Mesothelial cell of epicardium (in vitro differentiated cells): ENCODE measurements at places on chromosomes 7 and 10.

GRCh38 chr10:30529373-30529998 is 95.5 kb downstream of the MAP3K8 start:
- no peak for DNase-seq
- H3K36me3 ChIP-seq: no peaks in the 10 kb centered on the region
- H3K4me3 ChIP-seq: no peak overlapping the region
- H3K27me3 ChIP-seq: no peaks in the 10 kb centered on the region
- H3K4me1 ChIP-seq: peaks cover 8% of the 10 kb centered on the region

DNA sequence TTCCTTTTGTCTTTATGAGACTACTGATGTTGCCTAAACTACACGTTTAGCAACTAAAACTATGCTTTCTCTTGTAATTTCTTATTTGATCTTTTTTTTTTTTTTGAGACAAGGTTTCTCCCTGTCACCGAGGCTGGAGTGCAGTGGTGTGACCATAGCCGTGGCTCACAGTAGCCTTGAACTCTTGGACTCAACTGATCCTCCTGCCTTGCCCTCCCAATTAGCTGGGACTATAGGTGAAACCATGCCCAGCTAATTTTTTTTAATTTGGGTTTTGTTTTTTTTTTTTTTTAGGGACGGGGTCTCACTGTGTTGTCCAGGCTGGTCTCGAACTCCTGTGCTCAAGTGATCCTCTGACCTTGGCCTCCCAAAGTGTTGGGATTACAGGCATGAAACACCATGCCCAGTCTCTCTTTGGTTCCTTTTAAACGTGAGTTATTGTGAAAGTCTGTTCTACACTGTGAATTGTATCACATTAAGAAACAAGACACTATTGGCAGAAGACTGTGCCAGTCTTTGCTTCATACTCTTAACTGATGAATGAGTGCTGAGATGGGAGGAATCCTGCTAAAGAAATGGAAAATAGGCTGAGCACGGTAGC is 6.4 kb downstream of the TMEM248 start:
- DNase-seq: no peak
- H3K27ac ChIP-seq: peak overlapping the region; percentile 66
- H3K4me1 ChIP-seq: peaks cover 10% of the 10 kb centered on the region
- H3K4me3 ChIP-seq: no peak overlapping the region

DNA sequence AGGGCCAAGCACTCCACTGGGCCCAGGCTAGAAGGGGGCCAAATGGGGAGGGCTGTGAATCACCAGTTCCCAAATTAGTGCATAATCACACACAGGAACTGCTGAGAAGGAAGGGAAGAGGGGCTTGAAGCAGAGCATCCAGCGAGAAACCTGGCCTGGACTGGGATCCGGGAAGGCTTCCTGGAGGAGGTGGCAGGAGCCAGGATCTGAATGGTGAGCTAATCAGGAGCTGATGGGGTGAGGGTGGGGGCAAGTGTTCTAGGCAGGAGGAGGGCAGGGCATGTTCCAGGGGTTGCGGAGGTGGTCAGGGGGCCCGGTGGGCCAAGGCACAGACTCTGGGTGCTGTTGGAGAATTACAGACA is 12.6 kb downstream of the PWWP2B start:
- H3K36me3 ChIP-seq: peaks cover 6% of the 10 kb centered on the region
- no peak overlapping the region for H3K4me3 ChIP-seq
- no peaks in the 10 kb centered on the region for H3K27me3 ChIP-seq
- H3K4me1 ChIP-seq: peaks cover 76% of the 10 kb centered on the region

GRCh38 chr7:39153113-39153512 is 175.4 kb downstream of the POU6F2 start:
- peaks cover 3% of the 10 kb centered on the region for H3K27me3 ChIP-seq
- no peaks in the 10 kb centered on the region for H3K4me1 ChIP-seq
- H3K4me3 ChIP-seq: no peak overlapping the region
- H3K36me3 ChIP-seq: no peaks in the 10 kb centered on the region

DNA sequence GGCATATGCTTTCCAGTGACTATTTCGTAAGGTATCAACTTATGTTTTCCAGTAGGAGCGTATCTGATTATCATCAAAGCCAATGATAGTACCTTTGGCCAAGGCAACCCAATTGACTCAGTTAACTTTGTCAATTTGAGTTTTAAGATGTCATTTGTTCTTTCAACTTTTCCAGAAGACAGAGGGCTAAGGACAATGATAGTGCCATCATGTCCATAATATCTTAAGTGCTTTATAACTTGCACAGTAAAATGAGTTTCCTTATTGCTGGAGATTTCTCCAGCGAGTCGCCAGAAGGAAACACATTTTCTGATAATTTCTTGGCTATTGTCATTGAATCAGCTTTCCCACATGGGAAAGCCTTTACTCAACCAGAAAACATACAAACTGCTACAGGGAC is 35.0 kb downstream of the ANTXRL start:
- no peaks in the 10 kb centered on the region for H3K36me3 ChIP-seq
- no peak overlapping the region for H3K27ac ChIP-seq
- no peak overlapping the region for H3K4me3 ChIP-seq
- H3K27me3 ChIP-seq: no peaks in the 10 kb centered on the region

- DNase-seq: no peak
- no peak overlapping the region for H3K27ac ChIP-seq
- no peaks in the 10 kb centered on the region for H3K36me3 ChIP-seq
- peaks cover 42% of the 10 kb centered on the region for H3K4me1 ChIP-seq
- no peak overlapping the region for H3K4me3 ChIP-seq
- H3K27me3 ChIP-seq: peaks cover 1% of the 10 kb centered on the region
These were observed 1190.6 kb downstream of the SORCS1 start for GRCh38 chr10:105973902-105974301.

DNA sequence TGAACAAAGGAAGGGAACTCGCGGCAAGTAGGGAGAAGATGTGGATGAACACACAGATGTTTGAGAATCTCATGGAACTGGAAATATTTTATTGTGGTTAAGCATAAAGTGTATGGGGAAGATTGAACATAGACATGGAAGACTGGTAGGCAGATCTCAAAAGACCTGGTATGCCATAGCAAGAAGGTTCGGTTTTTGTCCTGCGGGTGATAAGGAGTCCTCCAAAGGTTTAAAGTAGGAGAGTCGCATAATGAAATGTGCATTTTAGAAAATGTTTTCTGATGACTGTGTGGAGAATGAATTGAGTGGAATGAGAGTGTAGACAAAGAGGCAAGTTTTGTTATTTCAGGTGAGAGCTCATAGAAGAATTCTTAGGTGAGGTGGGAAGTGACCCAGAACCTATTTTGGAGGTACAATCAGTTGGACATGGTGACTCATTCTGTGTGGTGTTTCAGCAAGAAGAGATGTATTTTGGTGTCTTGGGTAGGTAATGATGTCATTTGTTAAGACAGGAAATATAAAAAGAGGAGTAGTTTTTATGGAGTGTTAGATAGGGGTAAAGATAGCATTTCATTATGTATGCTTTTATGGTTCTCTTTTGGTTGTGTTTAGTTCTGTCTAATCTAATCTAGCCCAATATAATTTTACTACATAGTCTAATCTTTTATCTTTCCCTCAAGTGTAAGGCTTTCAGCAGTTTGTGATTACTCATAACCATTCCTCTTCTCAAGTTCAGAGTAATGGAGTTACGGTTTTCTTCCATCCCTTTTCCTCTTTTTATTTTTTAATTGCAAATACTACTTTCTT is 239.2 kb downstream of the EXOC4 start:
- H3K27ac ChIP-seq: no peak overlapping the region
- peaks cover 12% of the 10 kb centered on the region for H3K36me3 ChIP-seq
- no peak for DNase-seq
- no peaks in the 10 kb centered on the region for H3K4me1 ChIP-seq
- H3K27me3 ChIP-seq: no peaks in the 10 kb centered on the region
- H3K4me3 ChIP-seq: no peak overlapping the region
